ENCODE measurements at places on chromosomes 5 and 9. TPM values are rescaled to one million over a fixed set of nuclear protein-coding genes. Genes with fewer than 3 reads are reported as not detected.

- no peak for DNase-seq
Observed at GRCh38 chr5:38483805-38484398, 72.5 kb downstream of the LIFR start.

The ZNG1A gene
- 37.7 TPM for polyA plus RNA-seq

DNA sequence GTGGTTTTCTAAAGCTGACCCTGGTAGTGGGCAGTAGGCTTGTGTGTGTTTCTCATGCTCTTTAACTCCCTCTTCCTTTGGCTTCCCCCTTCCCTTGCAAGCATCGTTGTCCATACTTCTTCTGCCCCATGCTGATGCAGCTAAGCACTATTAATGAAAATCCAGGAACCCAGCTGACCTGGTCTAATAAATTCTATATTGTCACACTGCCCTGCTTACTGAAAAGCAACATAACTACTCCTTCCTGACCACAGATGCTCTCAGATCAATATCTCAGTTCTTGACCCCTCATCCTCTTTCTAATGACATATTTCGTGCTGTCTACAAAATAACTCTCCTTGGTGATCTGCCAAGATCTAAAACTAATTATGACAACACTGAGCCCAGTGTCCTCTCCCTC is 405.5 kb downstream of the EFNA5 start:
- no peak for DNase-seq

DNA sequence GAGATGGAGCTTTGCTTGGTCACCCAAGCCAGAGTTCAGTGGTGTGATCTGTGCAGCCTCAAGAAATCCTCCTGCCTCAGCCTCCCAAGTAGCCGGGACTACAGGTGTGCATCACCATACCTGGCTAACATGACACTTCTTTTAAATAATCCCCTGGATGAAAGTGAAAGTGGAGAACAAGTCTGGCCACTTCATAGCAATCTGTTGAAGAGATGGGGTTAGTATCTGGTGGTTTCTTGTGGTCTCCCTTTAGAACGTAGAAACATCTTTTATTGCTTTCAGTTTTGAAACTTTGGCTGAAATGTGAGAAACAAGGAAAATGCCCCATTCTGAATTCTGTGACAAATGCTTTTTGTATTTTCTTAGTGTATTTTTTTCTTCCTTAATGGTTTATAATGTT is 452.5 kb upstream of the RIOK2 start:
- DNase-seq, result no peak

GRCh38 chr5:177412603-177413233 is 3.4 kb upstream of the F12 start:
- DNase-seq, result no peak

DNA sequence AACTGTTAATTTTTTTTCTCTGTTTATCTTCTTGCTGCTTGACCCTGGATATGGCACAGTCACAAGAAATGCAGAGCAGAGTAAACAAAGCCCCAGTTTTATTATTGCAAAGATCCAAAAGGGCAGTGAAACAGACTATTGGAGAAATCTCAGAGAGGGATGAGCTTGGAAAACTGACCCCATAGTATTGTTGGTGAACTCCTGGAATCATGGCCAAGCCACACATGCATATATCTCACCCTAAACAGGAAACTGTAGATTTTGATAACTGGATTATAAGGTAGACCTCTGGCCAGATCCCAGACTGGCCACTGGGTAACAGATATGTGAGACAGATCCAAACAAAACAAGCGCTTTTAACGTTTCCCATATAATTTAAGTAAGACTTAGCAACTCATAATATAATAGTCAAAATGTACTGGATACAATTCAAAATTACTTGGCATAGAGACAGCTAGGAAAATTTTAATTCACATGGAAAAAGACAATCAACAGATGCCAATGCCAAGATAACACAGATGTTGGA is 263.5 kb upstream of the SEMA6A start:
- peak; percentile 30 for DNase-seq

DNA sequence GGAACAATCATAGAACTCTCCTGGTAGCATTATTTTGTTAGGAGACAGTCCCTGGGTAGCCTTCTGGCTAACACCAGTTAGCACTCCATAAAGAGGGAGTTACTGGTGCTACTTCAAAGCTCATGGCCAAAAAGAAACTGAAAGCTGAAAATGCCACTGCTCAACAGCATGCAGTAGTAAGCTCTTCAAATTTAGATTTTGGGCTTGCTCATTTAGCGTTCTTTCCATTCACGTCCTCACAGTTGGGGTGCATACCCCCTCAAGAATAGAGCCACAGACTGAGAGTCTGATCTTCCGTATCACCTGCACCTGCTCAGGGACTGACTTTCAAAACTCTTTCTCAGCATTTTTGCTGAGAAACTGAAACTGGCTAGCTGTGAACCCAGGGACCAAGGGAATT is 24.7 kb downstream of the NTRK2 start:
- no peak for DNase-seq

The OLFM1 gene
- 4.6 TPM for polyA plus RNA-seq

DNA sequence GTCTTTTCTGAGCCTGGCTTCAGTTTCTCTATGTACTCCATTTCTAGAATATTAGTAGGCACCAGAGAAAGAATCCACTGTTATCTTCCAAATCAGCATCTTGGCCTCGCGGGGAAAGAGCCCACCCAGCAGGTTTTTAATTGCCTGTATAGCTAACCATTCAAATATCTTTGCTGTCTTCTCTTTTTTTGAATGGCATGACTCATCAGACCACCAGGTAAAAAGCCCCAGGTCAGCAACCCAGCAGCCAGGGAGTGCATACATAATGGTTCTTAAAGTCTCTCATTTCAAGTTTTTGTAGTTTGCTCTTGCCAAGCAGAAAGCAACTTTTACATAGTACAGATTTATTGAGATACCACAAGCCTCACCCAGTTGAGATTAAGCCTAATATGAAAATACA is 50.7 kb downstream of the TMEM167A start:
- no peak for DNase-seq

Measured in muscle of arm (tissue), 14 donors.